ENCODE measurements at places on chromosomes 12 and 14.

DNA sequence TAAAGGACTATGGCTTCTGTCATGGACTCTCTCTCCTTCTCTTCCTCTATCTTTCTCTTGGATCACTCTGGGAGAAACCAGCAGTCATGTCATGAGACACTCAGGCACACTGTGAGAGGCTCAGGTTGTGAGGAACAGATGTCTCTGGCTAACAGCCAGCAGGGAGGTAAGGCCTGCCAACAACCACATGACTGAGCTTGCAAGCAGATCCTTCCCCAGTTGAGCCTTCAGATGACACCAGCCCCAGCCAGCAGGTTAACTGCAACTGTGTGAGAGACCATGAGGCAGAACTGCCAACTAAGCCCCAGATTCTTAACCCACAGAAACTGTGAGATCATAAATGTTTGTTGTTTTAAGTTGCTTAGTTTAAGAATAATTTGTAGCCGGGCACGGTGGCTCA is 90.6 kb downstream of the VCPKMT start:
- no peak for DNase-seq

GRCh38 chr14:89915114-89915878 is 39.2 kb downstream of the EFCAB11 start:
- no peak for DNase-seq

GRCh38 chr14:58535044-58535443 is 102.7 kb upstream of the DACT1 start:
- no peak for DNase-seq

DNA sequence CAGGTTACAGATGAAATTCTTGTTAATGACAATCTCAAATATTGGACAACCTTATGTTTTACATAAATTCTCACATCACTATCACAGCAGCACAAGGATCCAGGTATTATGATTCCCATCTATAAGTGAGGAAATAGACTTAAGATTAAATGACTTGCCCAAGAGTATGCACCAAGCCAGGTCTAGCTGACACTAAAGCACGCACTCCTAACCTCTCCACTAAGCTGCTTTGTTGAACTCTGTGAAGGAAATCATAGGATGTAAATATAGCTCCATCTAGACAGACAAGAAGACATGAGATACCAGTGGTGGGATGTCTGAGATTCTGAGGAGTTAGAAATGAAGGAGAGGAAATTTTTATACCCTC is 87.9 kb downstream of the PHLDA1 start:
- no peak for DNase-seq

- DNase-seq, result no peak
Observed at GRCh38 chr14:91164676-91165075, 50.8 kb downstream of the DGLUCY start.

DNA sequence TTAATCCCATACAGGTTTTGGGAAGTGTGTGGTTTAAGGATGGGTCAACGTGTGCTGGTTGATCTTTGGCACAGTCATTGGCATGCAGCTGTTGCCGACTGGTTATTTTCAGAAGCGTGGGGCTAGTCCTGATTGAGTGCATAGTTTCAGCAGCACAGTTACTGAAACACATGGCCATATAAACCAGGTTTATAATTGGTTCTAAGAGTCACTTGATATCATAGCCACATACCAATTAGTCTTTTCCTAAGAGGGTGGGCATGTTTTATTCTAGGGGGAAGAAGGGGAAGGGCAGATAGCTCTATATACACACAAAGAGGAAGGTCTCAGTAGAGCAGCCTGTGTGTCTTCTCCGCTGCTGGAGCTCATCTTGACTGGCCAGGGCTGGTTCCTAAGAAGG is 11.0 kb upstream of the RPS6KL1 start:
- no peak for DNase-seq

GRCh38 chr12:95220190-95220589 is 2.6 kb downstream of the VEZT start:
- DNase-seq, result no peak

- DNase-seq, result no peak
Observed at GRCh38 chr14:68819260-68819691, 26.4 kb upstream of the ZFP36L1 start.

DNA sequence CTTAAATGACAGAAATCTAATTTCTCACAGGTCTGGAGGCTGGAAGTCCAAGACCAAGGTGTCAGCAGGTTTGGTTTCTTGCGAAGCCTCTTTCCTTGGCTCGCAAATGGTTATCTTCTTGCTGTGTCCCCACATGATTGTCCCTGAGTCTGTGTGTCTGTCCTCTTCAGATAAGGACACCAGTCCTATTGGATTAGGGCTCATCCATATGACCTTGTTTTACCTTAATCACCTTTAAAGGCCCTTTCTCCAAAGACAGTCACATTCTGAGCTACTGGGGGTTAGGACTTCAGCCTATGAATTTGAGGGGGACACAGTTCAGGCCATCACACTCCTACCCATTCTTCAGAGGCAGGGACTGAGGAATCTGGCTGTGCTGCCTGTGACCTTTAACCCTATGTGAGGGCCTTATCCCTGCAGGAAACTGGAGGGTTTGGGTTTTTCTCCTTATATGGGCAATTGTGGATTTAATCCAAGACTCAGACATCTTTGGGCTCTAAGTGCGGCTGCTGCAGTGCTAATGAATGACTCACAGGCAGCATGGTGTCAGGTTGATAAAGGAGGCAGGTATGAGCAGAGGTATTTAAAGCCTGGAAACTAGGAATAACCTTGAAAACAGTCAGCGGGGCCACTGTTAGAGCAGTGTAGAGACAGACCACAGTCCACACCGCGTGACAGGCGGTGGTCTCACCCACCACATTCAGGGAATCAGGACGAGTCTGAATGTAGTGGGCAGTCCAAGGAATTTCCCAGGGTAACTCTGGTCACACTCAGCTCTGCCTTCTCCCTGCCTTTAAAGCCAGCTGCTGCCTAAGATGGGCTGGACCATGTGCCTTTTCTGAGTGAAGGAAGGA is 10.2 kb downstream of the TPCN1 start:
- DNase-seq, result no peak

- no peak for DNase-seq
Observed at GRCh38 chr14:103697206-103697602, 18.0 kb downstream of the XRCC3 start.

- no peak for DNase-seq
Observed at GRCh38 chr14:42374332-42374731, 767.7 kb downstream of the LRFN5 start.

DNA sequence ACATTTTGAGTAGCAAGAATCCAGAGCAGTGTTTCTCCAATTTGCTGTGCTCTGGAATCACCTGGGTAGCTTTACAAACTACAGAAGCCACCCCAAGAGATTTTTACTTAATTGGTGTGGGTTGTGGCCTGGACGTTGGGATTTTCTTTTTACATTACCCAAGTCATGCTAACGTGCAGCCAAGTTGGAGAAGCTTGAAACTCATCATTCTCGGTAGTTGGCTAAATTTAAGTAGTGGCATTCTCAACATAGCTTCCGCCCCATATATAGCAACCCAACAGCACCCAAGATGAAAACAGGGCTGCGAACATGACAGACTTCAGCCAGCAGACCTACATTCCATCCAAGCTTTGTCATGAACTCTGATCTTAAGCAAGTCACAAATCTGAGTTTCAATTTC is 25.0 kb downstream of the DAD1 start:
- DNase-seq, result no peak

DNA sequence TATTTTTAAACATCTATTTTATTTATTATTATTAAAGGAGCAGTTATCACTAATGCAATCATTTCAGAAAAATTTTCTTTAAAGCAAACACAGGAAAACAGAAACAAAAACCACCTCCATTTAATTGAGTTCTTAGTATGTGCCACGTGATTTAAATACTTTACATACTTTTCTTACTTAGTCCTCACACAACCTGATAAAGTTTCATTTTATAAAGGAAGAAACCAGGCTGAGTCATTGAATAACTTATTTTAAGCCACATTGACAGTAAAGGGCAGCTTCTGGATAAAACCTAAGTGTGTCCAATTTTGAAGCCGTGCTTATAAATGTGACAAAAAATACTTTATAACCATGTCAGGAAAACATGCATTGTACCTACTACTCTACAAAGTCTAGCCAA is 57.1 kb upstream of the PCED1B start:
- no peak for DNase-seq

DNA sequence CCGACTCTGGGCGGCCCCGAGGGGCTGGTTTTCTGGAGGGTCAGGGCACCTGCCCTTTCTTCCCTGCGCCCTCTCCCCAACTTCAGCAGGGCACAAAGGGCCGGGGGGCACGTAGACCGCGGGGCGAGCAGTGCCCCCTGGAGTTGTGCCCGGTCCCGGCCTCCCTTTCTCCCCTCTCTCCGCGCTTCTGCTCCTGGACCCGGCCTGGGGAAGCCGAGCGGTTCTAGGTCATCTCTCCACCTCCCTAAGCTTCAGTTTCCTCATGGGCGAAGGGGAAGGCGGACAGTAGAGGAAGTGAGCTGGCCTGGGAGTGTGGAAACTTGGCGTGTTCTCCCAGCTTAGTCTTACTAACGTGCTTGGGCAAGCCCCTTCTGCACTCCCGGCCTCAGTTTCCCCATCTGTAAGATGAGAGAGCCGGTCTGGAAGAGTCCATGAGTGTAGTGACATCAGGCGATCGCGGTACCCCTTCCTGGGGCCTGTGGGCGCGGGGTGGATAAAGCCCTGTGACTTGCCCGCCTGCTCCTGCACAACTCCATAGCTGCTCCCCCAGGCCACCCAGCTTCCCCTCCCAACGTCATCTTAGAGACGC is 158.6 kb upstream of the PARP11 start:
- no peak for DNase-seq

- DNase-seq, result no peak
Observed at GRCh38 chr14:66507181-66507721, 696 bp upstream of the GPHN start.

DNA sequence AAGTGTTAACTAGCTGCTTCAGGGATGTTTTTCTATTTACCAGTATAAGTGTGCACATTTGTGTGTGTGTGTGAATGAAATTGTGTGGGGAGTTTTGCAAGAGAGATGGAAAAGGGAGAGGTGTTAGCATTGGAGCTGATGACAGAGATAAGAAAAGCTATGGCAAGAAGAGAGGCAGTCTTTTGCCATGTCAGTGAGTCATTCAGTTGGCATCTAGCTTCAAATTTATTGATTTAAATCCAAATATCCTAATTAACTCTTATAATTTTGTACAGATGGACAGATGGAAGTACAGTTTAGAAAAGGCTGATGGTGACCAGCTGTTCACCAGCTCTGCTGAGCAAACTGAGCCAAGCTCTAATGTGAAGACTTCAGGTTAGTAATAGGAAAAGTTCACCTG is 3.3 kb upstream of the BHLHE41 start:
- no peak for DNase-seq

DNA sequence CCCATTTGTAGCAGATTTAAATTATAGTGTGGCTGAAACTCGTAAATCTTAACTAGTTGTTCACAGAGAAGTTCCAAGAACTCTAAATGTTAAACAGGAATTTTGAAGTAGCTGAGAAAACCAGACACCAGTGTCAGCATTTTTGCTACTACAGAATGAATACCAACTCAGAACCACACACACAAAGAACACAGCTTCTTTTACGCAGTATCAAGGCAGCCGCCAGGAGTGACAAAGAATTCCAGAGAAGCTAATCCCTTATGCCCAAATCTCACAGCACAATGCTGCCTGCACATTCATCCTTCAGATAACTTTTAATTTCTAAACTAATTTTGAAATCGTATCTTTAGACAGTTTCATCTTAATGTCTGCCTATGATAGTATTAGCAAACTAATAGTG is 37.4 kb downstream of the SLC6A15 start:
- no peak for DNase-seq

- DNase-seq, result no peak
Observed at GRCh38 chr14:90575781-90576180, 179.0 kb downstream of the CALM1 start.

GRCh38 chr14:36510874-36511273 is 9.2 kb downstream of the NKX2-1 start:
- DNase-seq, result no peak

- no peak for DNase-seq
Observed at GRCh38 chr12:77248036-77248435, 182.7 kb upstream of the E2F7 start.

DNA sequence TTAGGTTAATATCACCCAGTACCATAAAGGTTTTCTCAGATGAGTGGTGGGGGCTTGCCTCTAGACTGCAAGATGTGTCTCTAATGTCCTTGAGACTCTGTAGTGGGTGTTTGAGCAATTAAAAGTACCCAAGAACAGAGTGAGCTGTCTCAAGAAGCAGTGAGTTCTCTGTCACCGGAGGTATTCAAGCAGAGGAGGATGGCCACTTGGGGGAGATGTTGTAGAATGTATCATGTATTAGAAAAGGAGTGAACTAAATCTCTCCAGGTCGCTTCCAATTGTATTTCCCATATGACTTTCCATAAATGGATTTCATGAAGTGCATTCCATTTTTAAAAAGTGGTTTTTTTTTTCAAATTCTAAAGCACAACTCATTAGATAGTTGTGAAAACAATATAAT is 35.0 kb downstream of the SLC17A8 start:
- no peak for DNase-seq

- no peak for DNase-seq
Observed at GRCh38 chr14:68704736-68705720, 87.8 kb downstream of the ZFP36L1 start.

- DNase-seq, result no peak
Observed at GRCh38 chr12:15886372-15887042, 4.3 kb downstream of the STRAP start.

- DNase-seq, result no peak
Observed at GRCh38 chr14:90449411-90449810, 52.6 kb downstream of the CALM1 start.

DNA sequence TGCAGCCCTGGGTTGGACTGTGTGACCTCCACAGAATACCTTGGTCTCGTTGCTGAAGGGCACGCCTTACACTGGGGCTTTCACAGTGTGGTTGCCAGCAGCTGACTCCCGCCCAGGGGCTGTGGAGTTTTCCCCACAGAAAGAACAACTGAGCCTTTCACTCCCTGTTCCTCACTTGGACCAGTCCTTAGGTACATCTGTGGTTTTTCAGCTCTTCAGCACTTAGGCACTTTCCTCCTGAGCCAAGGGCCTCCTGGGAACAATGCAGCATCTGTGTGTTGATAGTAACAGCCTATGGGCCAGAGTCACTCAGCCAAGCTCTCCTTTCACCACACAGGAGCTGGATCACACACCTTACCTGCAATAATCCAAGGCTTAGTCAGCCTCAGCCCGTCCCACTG is 25.0 kb downstream of the ERP27 start:
- no peak for DNase-seq

- no peak for DNase-seq
Observed at GRCh38 chr12:26564391-26564790, 268.6 kb downstream of the ITPR2 start.

GRCh38 chr12:68203460-68203875 is 22.1 kb downstream of the IL26 start:
- DNase-seq, result no peak

GRCh38 chr12:93111773-93112172 is 182.7 kb upstream of the EEA1 start:
- DNase-seq, result no peak

- DNase-seq, result no peak
Observed at GRCh38 chr12:20656600-20656999, 38.5 kb upstream of the SLCO1C1 start.

GRCh38 chr12:4894019-4894418 is 15.7 kb upstream of the KCNA1 start:
- no peak for DNase-seq

- no peak for DNase-seq
Observed at GRCh38 chr14:96452684-96453083, 49.5 kb upstream of the PAPOLA start.

All from stimulated activated CD4-positive, alpha-beta T cell treated with anti-CD3 and anti-CD28 coated beads, TNF-alpha, amount 100 ng/mL, for 1 hour (primary cell).